Activated CD4-positive, alpha-beta T cell treated with anti-CD3 and anti-CD28 coated beads, Interleukin-2, amount 10 ng/mL, durations not matched to agents 7 days and 5 days (primary cell): ENCODE measurements at places on chromosomes 16 and 17.

DNA sequence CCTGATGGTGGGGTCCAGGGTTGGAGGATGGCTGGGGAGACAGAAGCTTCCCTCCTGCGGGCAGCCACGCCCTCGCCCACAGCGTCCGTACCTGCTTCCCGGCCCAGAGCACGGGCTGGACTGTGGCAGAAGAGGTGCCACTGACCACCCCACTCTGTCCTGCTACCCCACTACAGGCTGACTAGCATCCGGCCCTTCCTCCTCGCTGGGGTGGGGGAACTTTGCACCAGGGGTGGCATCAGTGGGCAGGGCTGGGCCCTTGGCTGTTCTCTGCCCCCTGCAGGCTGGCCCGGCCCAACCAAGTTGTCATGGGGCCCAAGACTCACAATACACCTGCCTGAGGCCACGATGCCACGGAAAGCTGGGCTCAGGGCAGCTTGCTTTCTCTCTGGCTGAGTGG lies 73.0 kb downstream of the KLHDC4 start:
- H3K27me3 ChIP-seq: no peaks in the 10 kb centered on the region
- no peak overlapping the region for H3K4me3 ChIP-seq

GRCh38 chr17:80940171-80941123 lies 51.2 kb upstream of the CHMP6 start:
- H3K27ac ChIP-seq: no peak overlapping the region
- H3K4me3 ChIP-seq: no peak overlapping the region

DNA sequence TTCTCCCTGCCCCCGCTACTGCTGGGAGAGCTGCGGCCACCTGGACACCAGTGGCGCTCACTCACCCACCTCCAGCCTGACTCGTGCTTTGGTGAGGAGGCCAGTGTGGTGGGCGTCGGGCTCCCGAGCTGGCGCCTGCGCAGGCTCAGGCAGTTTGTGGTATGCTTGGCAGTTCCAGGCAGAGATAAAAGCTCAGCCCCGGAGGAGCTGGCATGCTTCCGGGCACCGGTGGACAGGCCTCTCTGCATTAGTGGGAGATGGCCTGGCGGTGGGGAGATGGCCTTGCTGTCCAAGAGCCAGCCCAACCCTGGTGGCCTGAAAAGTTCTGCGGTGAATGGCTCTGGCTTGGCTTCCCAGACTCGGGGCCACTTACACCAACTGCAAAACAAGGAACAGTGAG lies 4.1 kb downstream of the ADGRG1 start:
- DNase-seq: no peak
- no peak overlapping the region for H3K27ac ChIP-seq
- no peaks in the 10 kb centered on the region for H3K36me3 ChIP-seq
- H3K4me1 ChIP-seq: peaks cover 18% of the 10 kb centered on the region

DNA sequence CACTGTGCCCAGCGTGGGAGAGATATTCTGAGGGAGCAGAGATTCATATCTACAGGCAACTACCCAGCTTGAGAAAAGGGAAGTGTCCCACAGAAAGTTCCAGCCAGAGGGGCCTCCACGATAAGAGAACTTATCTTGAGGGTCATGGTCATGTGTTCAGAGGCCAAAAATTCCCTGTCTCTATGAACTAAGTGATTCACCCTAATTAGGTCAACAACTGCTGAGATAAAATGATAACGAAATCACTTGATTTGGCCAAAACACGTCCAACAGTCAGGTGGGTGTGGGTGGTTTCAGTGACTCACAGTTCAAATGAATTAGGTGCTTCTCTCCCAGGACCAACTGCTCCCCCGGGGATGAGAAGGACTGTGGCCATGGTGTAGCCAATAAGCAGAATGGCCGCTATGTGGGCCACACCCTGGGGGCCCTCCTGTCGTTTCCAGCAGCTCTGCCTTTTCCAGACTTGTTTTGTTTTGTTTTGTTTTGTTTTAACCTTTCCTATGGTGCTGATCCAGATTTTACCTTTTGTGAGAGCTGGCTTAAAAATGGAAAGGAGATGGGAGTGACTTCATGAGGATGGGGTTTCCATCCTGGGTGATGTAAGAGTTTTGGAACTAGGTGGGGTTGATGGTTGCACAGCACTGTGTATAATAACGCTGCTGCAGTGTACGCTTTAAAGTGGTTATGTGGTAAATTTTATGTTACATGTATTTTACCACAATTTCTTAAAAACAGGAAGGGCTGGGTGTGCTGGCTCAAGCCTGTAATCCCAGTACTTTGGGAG lies 8.7 kb downstream of the DNAI2 start:
- H3K4me3 ChIP-seq: peak overlapping the region; percentile 23
- peak; percentile 69 for DNase-seq
- peak overlapping the region; percentile 99 for H3K27ac ChIP-seq
- peaks cover 69% of the 10 kb centered on the region for H3K4me1 ChIP-seq
- H3K27me3 ChIP-seq: no peaks in the 10 kb centered on the region

GRCh38 chr16:2783581-2784357 lies 3.6 kb downstream of the PRSS33 start:
- DNase-seq: no peak
- no peaks in the 10 kb centered on the region for H3K36me3 ChIP-seq
- H3K27me3 ChIP-seq: peaks cover 17% of the 10 kb centered on the region
- no peak overlapping the region for H3K4me3 ChIP-seq
- peaks cover 6% of the 10 kb centered on the region for H3K4me1 ChIP-seq

- H3K4me1 ChIP-seq: peaks cover 44% of the 10 kb centered on the region
- DNase-seq: no peak
- no peak overlapping the region for H3K4me3 ChIP-seq
Observed at GRCh38 chr17:42348104-42348503, 40.1 kb downstream of the STAT3 start.

- no peak for DNase-seq
- no peak overlapping the region for H3K4me3 ChIP-seq
- H3K27me3 ChIP-seq: peaks cover 11% of the 10 kb centered on the region
- H3K36me3 ChIP-seq: no peaks in the 10 kb centered on the region
- H3K4me1 ChIP-seq: peaks cover 5% of the 10 kb centered on the region
Observed at GRCh38 chr17:79862771-79863440, 23.7 kb upstream of the CBX4 start.

DNA sequence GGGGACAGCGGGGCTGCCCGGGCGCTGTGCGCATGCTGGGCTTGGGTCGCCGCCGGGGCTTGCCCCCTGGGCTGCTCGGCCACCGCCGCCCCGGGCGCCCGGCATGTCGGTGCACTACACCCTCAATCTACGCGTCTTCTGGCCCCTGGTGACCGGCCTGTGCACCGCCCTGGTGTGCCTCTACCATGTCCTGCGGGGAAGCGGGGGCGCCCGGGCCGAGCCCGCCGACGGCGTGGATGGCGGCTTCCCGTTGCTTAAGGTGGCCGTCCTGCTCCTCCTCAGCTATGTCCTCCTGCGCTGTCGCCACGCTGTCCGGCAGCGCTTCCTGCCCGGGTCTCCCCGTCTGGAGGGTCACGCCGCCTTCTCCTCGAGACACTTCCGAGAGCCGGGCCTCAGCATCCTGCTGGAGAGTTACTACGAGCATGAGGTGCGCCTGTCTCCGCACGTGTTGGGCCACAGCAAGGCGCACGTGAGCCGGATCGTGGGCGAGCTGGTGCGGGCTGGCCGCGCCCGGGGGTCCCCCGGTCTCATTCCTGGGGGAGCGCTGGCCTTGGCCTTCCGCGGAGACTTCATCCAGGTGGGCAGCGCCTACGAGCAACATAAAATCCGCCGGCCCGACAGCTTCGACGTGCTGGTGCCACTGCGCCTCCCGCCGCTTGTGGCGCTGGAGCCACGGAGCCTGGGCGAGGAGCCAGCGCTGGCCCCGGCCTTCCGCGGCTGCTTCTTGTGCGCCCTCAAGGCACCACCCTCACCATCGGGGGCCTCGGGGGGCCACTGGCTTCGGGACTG lies 789 bp downstream of the ITPRIPL2 start:
- H3K4me3 ChIP-seq: peak overlapping the region; percentile 43
- peak overlapping the region; percentile 69 for H3K27ac ChIP-seq
- H3K4me1 ChIP-seq: peaks cover 21% of the 10 kb centered on the region
- no peak for DNase-seq
- peaks cover 25% of the 10 kb centered on the region for H3K27me3 ChIP-seq

DNA sequence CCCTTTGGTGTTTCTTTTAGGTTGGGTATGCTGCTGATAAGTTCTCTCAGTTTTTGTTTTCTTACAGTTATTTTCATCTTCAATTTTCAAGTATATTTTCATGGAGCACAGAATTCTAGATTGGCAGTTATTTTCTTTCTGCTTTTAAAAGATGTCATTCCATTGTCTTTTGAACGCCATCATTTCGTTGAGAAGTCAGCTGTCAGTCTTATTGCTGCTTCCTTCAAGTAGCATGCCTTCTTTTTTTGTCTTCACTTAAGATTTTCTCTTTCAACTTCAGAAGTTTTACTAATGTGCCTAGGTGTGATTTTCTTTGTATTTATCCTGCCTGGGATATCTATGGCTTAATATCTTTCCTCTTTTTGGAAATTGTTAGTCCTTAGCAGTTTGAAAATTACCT lies 262.2 kb upstream of the PMFBP1 start:
- no peaks in the 10 kb centered on the region for H3K27me3 ChIP-seq
- no peak for DNase-seq
- H3K36me3 ChIP-seq: peaks cover 4% of the 10 kb centered on the region
- no peak overlapping the region for H3K4me3 ChIP-seq

GRCh38 chr17:81503619-81504018 lies 9.0 kb downstream of the ACTG1 start:
- peaks cover 10% of the 10 kb centered on the region for H3K4me1 ChIP-seq
- peaks cover 18% of the 10 kb centered on the region for H3K27me3 ChIP-seq
- H3K27ac ChIP-seq: peak overlapping the region; percentile 46
- peaks cover 9% of the 10 kb centered on the region for H3K36me3 ChIP-seq
- H3K4me3 ChIP-seq: no peak overlapping the region

DNA sequence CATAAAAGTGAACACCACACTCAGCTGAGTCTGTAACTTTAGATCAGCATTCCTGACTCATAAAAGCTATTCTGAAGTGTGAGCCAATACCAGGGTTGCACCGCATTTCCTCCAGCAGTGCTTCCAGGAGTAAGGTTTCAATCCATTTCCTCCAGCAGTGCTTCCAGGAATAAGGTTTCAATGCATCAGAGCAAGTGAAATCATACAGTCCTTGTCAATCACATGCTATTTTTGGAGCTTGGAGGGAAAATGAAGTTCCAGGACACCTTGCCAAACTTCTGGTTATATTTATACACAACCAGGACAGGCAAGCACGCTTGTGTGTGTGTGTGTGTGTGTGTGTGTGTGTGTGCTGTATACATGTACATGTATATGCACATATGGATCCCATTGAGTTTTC lies 327.6 kb downstream of the GRIN2A start:
- DNase-seq: no peak
- H3K36me3 ChIP-seq: no peaks in the 10 kb centered on the region
- no peak overlapping the region for H3K4me3 ChIP-seq
- H3K27ac ChIP-seq: no peak overlapping the region
- no peaks in the 10 kb centered on the region for H3K27me3 ChIP-seq
- no peaks in the 10 kb centered on the region for H3K4me1 ChIP-seq

- H3K4me3 ChIP-seq: no peak overlapping the region
- H3K4me1 ChIP-seq: peaks cover 23% of the 10 kb centered on the region
- no peaks in the 10 kb centered on the region for H3K36me3 ChIP-seq
- H3K27me3 ChIP-seq: peaks cover 52% of the 10 kb centered on the region
Observed at GRCh38 chr17:62650587-62650986, 23.1 kb downstream of the MRC2 start.

DNA sequence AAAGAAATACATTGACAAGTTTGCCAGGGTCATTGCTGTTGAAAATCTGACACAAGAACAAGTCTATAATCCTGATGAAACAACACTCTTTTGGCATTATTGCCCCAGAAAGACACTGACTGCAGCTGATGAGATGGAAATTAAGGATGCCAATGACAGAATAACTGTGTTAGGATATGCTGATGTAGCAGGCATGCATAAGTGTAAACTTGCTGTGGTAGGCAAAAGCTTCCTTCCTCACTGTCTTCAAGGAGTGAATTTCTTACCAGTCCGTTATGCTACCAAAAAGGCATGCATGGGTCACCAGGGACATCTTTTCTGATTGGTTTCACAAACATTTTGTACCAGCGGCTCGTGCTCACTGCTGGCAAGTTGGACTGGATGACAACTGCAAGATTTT lies 10.5 kb downstream of the GDPD1 start:
- H3K36me3 ChIP-seq: no peaks in the 10 kb centered on the region
- no peaks in the 10 kb centered on the region for H3K27me3 ChIP-seq
- H3K4me3 ChIP-seq: no peak overlapping the region
- H3K4me1 ChIP-seq: peaks cover 9% of the 10 kb centered on the region

- no peak overlapping the region for H3K27ac ChIP-seq
- H3K4me1 ChIP-seq: peaks cover 9% of the 10 kb centered on the region
- H3K27me3 ChIP-seq: peaks cover 6% of the 10 kb centered on the region
- no peak overlapping the region for H3K4me3 ChIP-seq
- H3K36me3 ChIP-seq: no peaks in the 10 kb centered on the region
Observed at GRCh38 chr17:43334738-43335402, 63.9 kb upstream of the ARL4D start.

- H3K4me1 ChIP-seq: peaks cover 5% of the 10 kb centered on the region
- no peaks in the 10 kb centered on the region for H3K36me3 ChIP-seq
- DNase-seq: no peak
- H3K4me3 ChIP-seq: no peak overlapping the region
- H3K27ac ChIP-seq: no peak overlapping the region
- peaks cover 4% of the 10 kb centered on the region for H3K27me3 ChIP-seq
Observed at GRCh38 chr17:69088643-69089200, 28.0 kb upstream of the ABCA9 start.

GRCh38 chr16:72940886-72941285 lies 107.0 kb downstream of the ZFHX3 start:
- no peaks in the 10 kb centered on the region for H3K36me3 ChIP-seq
- no peak overlapping the region for H3K27ac ChIP-seq
- no peak for DNase-seq
- H3K27me3 ChIP-seq: peaks cover 17% of the 10 kb centered on the region

DNA sequence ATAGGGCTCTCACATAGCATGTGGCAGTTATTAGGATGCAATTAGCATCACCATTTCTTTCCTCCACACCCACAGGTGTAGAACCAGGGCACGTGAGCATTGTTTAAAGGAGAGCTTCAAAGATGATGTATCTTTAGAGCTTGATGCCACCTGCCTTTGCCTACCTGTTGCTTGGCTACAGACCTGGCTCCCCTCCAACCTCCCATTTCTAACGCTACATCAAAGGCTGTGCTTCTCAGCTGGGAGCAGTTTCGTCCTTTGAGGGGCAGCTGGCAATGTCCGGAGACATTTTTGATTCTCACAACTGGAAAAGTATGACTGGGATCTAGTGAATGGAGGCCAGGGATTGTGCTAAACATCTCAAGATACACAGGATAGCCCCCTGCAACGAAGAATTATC lies 78.5 kb upstream of the CLEC3A start:
- H3K27me3 ChIP-seq: no peaks in the 10 kb centered on the region
- H3K36me3 ChIP-seq: no peaks in the 10 kb centered on the region
- DNase-seq: no peak
- no peak overlapping the region for H3K27ac ChIP-seq

DNA sequence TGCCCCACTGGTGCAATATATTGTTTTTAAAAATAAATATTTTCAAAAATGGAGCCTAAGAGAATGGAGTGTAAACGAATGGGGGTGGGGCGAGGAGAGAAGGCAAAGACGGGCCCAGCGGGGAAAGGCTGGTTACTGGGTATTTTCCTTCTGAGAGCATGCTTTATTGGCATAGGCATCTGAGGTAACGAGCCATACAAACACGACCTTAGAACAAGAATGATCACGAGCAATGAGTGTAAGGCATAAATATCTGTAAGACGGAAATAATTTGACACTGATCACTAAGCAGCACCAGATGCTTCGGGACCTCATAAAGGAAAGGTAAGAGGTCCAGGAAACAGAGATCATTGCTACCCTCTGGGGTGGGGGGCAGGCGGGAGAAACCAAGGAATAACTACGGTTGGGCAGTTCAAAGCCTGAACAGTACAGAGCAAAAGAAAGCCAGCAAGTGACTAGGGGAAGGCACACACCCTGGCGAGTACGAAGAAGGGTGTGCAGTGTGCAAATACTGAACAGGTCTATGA lies 959 bp downstream of the SSH2 start:
- H3K27ac ChIP-seq: no peak overlapping the region
- H3K4me1 ChIP-seq: peaks cover 27% of the 10 kb centered on the region
- H3K4me3 ChIP-seq: no peak overlapping the region
- peaks cover 14% of the 10 kb centered on the region for H3K36me3 ChIP-seq
- H3K27me3 ChIP-seq: no peaks in the 10 kb centered on the region
